Karpas-422 (cell line): ENCODE measurements at places on chromosomes 6 and 20. TPM values are rescaled to one million over a fixed set of nuclear protein-coding genes. Genes with fewer than 3 reads are reported as not detected.

Gene ESR1
- total RNA-seq: 4.1 and 5.4 TPM in 2 replicates

DNA sequence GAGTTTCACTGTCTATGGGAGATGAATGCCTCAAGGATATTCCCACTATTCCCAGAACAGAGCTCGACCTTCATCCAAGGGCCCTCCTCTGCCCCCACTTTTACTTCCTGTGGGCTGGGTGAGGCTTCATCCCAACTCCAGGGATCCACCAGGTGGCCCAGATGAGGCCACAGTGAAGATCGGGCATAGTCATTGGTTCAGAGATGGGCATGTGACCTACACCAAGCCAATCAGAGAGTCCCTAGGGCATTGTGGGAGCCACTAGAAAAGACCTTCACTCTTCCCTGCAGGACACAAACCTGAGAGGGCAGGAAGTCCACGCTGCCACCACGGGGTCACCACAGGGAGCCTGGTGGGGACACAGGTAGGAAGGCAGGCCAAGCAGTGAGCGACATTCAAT is 72.9 kb upstream of the SLC22A16 start:
- DNase-seq: no peak
- H3K4me3 ChIP-seq: no peak overlapping the region
- H3K27me3 ChIP-seq: no peaks in the 10 kb centered on the region
- no peaks in the 10 kb centered on the region for H3K36me3 ChIP-seq

DNA sequence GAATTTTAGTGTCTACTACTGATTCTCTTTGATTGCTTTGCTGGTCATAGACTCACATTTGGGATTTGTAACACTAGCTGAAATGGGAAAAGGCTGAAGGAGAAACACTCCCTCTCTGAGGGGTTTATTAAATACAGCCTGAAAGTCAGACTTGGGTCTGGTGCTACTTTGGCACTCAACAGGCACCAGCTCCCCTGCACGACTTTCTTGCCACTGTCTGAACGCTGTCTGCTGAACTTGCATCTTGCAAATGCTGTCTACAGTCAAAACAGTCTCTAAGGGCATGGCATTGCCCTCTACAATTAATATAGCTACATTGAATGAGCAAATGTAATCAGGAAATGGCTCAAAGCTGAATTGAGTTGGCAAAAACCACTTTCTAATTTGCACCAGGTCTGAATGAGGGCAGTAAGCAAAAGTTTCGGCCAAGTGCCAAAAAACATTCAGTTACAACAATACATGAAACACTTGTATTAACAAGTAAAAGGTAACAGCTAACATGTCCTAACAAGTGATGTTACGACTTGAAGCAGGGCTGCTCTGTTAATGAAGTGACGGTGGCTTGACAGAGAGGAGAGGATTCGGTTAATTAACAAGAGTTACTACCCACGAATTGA is 119.5 kb downstream of the FOXC1 start:
- no peaks in the 10 kb centered on the region for H3K4me1 ChIP-seq
- no peaks in the 10 kb centered on the region for H3K36me3 ChIP-seq
- H3K27me3 ChIP-seq: no peaks in the 10 kb centered on the region
- H3K4me3 ChIP-seq: no peak overlapping the region
- no peak overlapping the region for H3K27ac ChIP-seq

DNA sequence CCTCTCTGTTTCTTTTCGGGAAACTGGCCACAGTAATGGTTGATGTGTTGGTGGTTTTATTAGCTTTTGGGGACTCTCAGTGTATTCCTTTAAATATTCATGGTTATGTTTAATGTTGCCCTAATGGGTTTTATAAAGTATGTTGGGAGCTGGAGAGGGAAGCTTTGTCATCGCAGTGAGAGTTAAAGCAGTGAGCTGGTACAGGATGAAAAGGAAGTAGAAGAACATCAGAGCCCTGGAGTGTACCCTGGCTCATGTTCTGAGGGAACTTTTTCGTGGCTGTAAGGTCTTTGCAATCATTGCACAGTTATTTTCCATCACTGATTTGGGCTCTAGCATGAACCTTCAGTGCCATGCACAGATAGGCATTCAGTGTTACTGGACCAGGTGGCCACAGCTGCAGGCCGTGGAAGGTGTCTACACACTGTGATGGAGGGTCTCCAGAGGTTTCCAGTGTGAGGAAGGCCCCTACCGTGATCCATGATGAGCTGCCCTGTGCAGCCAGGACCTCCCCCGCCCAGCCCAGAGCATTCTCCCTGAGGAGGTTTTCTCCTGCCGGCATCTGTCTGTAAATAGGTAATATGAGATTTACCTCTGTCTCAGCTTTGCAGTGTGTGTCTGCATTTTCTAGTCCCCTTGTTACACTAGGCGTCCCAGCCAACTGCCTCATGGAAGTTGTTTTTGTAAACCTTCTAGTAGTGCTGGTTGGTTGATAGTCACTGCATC is 22.4 kb upstream of the TMEM217 start:
- peaks cover 9% of the 10 kb centered on the region for H3K4me1 ChIP-seq
- no peaks in the 10 kb centered on the region for H3K27me3 ChIP-seq
- H3K4me3 ChIP-seq: no peak overlapping the region
- H3K36me3 ChIP-seq: peaks cover 9% of the 10 kb centered on the region; the same call in 1 of the 2 replicates
- DNase-seq: no peak

GRCh38 chr6:112717856-112718255 is 370.7 kb downstream of the RFPL4B start:
- DNase-seq: no peak
- H3K27me3 ChIP-seq: no peaks in the 10 kb centered on the region
- no peaks in the 10 kb centered on the region for H3K36me3 ChIP-seq
- no peaks in the 10 kb centered on the region for H3K4me1 ChIP-seq
- H3K4me3 ChIP-seq: no peak overlapping the region

DNA sequence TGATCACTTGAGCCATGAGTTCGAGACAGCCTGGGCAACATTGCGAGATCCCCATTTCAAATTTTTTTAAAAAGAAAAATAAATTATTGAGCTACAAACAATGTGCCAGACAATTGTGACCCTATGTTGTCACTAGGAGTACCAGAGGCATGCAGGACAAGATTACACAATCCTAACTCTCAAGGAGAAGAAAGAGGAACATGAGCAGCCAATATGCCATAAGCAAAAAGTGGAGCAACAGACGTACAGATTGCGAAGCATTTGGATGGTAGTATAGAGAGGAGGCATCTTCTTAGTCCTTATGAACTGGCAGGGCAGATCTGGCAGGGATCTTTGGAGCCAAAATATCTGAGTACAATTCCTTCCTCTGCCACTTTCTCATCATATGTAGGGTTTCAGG is 156.4 kb downstream of the OR2B2 start:
- H3K4me3 ChIP-seq: no peak overlapping the region
- DNase-seq: no peak
- peaks cover 24% of the 10 kb centered on the region for H3K4me1 ChIP-seq
- no peaks in the 10 kb centered on the region for H3K27me3 ChIP-seq
- H3K27ac ChIP-seq: no peak overlapping the region

DNA sequence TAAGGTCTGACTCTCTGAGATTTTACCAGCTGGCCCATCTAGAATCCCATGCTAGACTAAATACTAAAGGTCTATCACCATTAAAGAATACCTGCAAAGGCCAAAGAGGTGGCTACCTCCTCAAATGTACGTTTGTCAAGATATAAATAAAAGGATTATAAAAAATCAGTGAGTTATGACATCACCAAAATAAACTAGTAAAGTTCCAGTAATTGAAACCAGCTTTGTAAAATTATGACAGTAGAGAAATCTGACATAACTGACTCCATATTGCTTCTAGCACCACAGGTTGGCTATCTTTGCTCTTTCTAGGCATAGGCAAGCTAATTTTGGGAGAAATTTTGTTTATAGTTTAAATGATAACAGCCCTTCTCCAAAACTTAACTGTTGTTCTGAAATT is 536.3 kb downstream of the TFAP2A start:
- H3K27me3 ChIP-seq: no peaks in the 10 kb centered on the region
- no peak overlapping the region for H3K27ac ChIP-seq
- no peaks in the 10 kb centered on the region for H3K4me1 ChIP-seq
- no peak for DNase-seq

Gene MACROD2
- total RNA-seq: 0.04 and 0.15 TPM in 2 replicates

DNA sequence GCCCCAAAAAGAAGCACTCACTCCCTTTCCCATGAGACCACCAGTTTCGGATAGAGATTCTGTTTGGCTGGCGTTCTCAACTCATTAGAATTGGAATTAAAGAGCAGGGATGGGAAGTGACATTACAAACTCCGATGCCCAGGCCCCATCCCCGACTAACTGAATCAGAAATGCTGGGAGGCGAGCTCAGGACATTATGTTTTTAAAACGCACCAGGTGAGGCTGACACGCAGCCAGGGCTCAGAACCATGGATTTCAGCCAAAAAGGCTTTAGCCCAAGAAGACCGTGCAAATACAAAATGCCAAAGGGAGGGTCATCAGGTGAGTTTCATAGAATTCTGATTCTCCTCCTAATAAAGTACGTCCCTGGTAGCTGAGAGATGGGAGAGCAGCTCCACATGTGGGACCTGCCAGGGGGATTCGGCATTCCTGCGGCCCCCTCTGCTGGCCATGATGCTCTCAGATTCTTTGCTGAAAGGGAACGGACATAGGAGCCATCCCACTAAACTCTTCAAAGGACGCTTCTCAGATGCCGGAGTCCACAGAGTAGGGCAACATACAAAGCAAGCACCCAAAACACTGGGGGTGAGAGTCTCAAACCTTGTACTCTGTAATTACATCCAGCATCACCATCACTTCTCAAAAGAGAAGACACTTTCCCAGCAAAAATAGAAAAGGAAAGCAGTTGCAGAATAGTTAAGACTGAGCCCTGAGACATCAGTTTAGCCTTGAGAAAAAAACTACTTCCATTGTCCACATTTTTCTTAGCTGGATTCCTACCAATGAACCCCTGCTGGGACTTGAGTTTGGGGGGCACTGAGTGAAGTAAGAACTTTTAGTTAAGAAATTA is 205.2 kb downstream of the BMP7 start:
- H3K36me3 ChIP-seq: no peaks in the 10 kb centered on the region
- no peak overlapping the region for H3K27ac ChIP-seq
- H3K4me3 ChIP-seq: no peak overlapping the region
- no peaks in the 10 kb centered on the region for H3K27me3 ChIP-seq
- no peak for DNase-seq
- peaks cover 7% of the 10 kb centered on the region for H3K4me1 ChIP-seq

DNA sequence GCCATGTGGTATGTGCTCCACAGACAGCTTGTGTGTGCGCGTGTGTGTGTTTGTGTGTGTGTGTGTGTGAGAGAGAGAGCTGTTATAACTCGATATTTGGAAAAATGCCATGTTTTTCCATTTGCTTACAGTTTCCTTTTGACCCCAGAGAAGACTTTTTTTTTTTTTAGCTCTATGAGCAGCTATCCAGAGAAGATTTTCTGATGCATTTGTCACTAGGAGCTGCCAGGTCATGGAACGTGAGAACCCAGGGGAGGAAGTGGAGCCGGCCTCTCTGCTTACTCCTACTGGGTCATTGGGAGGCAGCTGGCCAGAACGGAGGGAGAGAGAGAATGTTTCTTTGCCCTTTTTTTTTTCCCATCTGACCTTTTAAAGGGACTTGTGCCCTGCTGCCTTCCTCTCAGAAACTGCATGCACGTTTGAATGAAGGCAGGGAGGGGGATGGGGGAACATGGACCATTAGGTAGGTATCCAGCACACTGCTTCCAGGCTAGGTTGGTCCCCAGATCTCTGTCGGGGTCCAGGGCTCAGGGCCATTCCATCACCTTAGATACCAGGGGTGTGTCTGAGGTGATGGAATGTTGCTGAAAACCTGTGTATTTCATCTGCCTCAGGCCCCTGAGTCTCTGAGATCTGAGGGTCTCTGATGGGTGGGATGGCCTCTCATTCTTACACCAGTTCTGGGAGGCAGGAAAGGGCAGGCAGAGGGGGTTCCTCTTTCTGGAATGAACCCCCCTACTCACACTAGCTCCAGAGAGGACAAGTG is 11.2 kb upstream of the MRPS18A start:
- H3K4me1 ChIP-seq: peaks cover 17% of the 10 kb centered on the region
- no peaks in the 10 kb centered on the region for H3K36me3 ChIP-seq
- H3K4me3 ChIP-seq: no peak overlapping the region
- DNase-seq: no peak
- H3K27ac ChIP-seq: no peak overlapping the region
- H3K27me3 ChIP-seq: no peaks in the 10 kb centered on the region

GRCh38 chr6:20997143-20997769 is 463.0 kb downstream of the CDKAL1 start:
- H3K4me1 ChIP-seq: no peaks in the 10 kb centered on the region
- H3K36me3 ChIP-seq: no peaks in the 10 kb centered on the region
- no peak overlapping the region for H3K4me3 ChIP-seq
- no peak overlapping the region for H3K27ac ChIP-seq
- no peaks in the 10 kb centered on the region for H3K27me3 ChIP-seq

Gene CALHM6
- 0.25 TPM in 1 of 2 replicates, not detected in the other for total RNA-seq

DNA sequence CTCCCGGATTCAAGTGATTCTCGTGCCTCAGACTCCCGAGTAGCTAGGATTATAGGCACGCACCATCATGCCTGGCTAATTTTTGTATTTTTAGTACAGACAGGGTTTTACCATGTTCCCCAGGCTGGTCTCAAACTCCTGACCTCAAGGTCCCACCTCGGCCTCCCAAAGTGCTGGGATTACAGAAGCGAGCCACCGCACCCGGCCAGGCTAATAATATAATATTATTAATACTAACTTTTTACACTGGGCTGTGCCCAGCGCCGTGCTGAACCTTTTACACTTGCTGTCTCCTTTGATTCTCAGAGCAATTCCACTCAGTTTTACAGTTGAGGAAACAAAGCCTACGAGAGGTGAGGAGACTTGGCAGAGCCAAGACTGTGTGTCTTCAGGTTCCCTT is 2.3 kb upstream of the TGM3 start:
- DNase-seq: no peak
- H3K4me1 ChIP-seq: peaks cover 9% of the 10 kb centered on the region
- H3K27me3 ChIP-seq: no peaks in the 10 kb centered on the region
- H3K36me3 ChIP-seq: no peaks in the 10 kb centered on the region
- no peak overlapping the region for H3K27ac ChIP-seq

Gene E2F1
- 19.2 and 37.2 TPM in 2 replicates for total RNA-seq

Gene SNPH
- 0.93 and 1.4 TPM in 2 replicates for total RNA-seq

DNA sequence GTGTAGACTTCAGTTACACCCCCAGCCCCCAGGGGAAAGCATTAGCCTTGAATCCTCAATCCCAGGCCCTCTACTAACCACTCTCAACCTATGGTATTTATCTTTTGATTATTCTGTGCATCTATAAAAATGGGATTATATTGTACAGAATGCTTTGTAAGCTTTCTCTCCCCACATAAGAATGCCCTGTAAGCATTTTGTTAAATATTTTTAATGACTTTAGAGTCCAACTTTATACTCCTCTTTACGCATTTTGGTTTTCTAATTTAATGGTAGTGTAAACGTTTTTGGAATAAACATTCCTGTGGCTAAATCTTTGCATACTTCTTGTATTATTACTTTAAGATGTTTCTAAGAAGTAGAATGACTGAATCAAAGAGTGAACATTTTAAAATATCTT is 35.4 kb downstream of the FBXO9 start:
- no peak for DNase-seq
- H3K27ac ChIP-seq: no peak overlapping the region
- no peaks in the 10 kb centered on the region for H3K27me3 ChIP-seq
- H3K36me3 ChIP-seq: peaks cover 28% of the 10 kb centered on the region; the same call in 1 of the 2 replicates
- no peaks in the 10 kb centered on the region for H3K4me1 ChIP-seq

DNA sequence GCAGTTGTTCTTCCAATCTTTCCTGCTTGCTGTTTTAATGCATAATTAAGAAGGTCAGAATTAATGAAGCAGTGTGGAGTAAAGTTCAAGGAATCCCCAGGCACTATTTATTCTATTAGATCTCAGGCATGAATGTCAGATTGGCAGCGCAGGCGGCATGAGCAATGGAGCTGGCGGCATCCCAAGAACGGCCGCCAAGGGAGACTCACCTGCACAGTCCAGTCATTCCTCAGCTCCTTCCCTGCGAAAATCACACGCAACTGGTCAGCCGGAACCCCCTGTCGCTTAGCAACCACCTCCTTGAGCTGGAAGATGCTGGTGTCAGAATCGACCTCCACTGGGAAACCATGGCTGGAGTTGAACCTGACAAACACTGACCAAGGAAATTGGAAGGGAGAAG is 284.5 kb downstream of the PRKN start:
- H3K4me1 ChIP-seq: no peaks in the 10 kb centered on the region
- no peak overlapping the region for H3K4me3 ChIP-seq
- H3K36me3 ChIP-seq: no peaks in the 10 kb centered on the region
- H3K27me3 ChIP-seq: no peaks in the 10 kb centered on the region
- H3K27ac ChIP-seq: no peak overlapping the region
